ENCODE measurements at places on chromosomes 1 and 21.

- no peak for DNase-seq
These were observed 56.7 kb downstream of the ARHGEF10L start for GRCh38 chr1:17596186-17596585.

DNA sequence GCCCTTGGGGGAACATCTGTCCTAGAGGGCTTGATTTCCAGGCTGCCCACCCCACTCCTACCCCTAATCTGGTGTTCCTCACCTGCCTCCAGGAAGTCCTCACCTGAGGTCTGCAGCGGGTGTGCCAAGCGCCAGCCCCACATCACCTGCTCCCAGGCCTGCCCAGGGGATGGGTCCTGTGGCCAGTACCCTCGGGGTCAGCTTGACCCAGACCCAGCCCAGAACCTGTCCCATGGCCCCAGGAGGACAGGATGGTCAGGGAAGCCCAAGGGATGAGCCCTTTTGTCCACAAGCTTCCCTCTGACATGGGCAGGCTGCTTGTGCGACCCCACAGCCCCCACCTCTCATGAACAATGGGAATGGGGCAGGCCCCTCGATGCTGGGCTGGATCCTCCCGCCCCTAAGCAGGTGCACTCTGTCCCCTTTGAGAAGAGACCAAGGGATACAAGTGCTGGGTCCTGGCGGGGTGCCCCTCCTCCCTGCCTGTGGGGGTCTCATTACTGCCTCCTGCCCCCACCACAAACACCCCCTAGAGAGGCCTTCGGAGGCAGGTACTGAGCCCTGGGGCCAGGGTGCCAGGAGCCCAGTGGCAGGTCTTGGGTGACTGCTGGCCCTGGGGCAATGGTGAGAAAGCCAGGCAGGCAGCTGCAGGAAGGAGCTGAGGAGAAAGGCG, 3.2 kb downstream of the MIB2 start:
- DNase-seq: no peak

GRCh38 chr1:177091040-177091439, 73.5 kb downstream of the ASTN1 start:
- DNase-seq: no peak

DNA sequence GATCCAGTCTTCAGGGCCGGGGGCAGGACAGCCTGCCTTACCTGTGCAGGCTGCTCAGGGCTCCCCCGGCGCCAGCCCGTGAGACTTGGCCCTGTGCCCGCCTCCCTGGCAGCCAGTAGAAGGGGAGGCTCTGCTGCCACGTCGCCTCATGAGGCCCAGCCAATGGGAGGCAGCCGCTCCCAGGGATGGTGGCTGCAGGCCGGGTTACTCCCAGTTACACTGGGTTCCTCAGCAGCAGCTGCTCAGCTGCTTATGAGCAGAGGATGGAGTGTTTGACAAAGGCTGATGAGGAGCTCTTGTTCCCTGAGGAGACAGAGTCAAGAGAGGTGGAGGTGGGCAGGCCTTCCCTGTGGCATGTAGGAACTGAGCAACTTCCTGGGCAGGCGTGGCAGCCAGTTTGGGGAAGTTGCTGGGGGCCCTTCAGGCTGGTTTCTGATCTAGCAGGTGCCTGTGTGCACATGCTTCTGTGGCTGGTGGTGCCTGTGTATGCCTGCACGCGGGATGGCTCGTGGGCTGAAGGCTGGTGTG, 5.5 kb downstream of the MFSD2A start:
- peak; percentile 13 for DNase-seq

GRCh38 chr1:168138134-168138533, 1.4 kb upstream of the GPR161 start:
- no peak for DNase-seq

DNA sequence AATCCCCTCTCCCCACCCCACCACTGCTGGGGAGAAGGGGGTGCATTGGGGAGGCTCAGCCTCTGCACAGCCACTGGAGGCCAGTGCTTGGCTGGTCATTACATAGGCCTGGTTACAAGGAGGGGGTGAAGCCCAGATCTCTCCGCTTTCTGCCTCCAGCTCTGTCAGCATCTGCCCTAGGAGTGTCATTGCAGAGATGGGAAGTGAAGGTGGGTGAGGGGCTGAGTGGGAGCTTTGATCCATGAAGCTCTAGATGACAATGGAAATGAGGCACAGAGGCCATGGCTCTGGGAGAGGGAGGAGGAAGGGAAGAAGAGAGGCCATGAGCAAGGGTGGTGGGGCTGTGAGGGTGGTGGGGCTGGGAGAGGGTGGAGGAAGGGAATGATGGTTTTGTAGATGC, 411.6 kb downstream of the MATN1 start:
- no peak for DNase-seq

DNA sequence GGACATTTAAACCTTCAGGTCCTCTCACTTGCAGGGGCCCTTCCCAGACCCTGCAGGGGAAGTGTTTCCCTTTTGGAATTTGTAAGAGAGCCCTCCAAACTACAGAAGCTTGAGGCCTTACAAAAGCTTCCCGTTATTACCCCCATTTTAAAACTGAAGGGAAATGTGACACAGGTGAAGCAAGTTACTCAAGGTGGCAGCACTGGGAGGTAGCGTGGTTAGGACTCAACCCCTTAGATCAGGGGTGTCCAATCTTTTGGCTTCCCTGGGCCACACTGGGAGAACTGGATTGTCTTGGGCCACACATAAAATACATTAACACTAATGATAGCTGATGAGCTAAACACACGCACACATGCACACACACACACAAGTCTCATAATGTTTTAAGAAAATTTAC, 15.8 kb upstream of the ZC3H12A start:
- DNase-seq: no peak

DNA sequence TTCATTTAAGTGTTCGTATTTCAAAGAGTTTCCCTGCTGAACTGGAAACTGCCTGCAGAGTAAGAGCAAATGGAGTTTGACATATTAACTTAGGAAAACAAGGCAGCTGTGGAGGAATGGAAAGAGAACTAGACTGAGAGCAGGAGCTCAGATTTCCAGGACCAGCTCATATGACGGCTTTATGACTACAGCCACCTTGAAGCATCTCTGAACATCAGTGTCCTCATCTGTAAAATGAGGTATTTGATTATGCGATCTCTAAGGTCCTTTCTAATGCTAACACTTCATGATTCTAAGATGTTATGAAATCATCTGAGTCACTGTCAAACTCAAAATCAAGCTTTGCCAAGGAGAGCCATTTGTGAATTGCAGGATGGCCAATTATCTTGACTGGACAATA, 112.3 kb downstream of the PRRX1 start:
- no peak for DNase-seq

DNA sequence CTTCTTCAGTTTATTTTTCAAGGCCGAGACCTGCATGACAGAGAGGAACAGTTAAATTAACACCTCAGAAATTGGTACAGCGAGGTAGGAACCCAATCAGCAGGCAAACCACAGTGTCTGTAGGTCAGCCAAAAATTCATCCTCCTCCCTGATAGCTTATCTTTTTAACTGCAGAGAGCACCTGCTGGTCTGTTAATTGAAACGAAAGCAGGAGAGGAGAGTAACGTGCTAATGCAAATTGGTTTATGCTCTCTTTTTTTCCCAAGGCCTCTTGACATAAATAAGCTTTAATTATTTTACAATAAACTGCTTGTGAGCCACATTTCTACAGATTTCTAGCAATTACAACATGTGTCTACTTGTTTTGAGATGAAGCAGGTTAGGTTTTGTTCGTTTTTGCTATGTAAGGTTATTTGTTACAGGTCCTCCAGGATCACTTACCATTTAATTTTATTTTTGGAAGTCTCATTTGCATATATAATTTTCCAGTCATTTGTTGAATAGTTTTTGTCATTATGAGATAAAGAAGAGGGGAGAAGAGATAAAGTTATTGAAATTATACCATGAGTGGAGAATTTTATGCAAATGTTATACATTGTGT, 179.9 kb downstream of the DENND1B start:
- DNase-seq: no peak

DNA sequence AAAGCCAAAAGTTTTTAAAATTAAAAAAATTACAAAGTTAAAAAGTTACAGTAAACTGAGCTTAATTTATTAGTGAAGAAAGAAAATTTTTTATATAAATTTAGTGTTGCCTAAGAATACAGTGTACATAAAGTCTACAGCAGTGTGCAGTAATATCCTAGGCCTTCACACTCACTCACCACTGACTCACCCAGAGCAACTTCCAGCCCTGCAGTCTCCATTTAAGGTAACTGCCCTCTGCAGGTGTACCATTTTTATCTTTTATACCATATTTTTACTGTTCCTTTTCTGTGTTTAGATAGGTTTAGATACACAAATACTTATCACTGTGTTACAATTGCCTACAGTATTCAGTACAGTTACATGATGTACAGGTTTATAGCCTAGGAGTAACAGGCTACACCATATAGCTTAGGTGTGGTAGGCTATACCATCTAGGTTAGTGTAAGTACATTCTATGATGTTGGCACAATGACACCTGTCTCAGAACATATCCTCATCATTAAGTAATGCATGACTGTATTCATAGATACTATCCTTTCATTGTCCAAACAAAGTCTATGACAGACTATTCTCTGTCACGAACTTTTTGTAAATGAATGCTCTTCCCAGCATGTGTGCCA, 78.6 kb upstream of the PBX1 start:
- DNase-seq: no peak

GRCh38 chr1:90132306-90132705, 137.4 kb downstream of the ZNF326 start:
- no peak for DNase-seq

GRCh38 chr1:79325705-79326104, 319.2 kb upstream of the ADGRL4 start:
- DNase-seq: no peak

DNA sequence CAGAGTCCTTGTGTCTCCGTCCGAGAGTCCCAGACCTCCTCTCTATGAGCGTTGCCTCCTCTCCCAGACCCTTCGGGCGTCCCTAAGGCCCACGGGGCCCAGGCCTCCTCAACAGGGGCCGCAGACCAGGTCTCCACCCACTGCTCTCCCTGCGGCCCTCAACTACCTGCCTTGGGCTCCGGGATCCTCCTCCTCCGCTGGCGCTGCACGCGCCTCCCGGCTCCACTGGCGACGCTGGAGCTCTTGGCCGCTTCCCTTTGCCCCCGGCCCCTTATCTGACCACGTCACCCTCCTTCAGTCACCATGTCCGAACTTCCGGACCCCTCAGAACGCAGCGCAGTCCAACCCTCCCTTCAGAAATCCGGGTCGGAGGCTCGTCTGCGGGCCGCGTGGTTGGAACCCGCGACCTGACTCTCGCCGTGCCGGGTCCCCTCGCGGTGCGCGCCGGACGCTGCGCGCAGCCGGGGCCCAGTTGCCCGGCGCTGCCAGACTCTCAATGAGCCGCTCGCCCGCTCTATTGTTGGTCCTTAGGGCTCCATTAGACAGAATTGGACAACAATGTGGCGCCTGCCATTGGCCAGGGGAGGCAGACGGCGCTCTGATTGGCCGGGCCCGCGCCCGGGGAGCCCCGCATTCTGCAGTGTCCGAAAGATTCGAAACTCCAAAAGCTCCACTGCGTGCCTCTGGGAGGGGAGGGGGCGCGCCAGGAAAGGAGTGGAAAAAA, at the start of gene DMRTA2:
TSS of gene DMRTA2 (minus strand) at position 498 of the 724 bp plus-strand sequence. CDS start 1,907 bp downstream, outside the sequence.
- DNase-seq: no peak

- no peak for DNase-seq
These were observed 49.0 kb downstream of the JAK1 start for GRCh38 chr1:64917328-64917861.

- no peak for DNase-seq
These were observed 36.6 kb upstream of the NHLH2 start for GRCh38 chr1:115877511-115877910.

GRCh38 chr1:24018611-24019580, 38.8 kb upstream of the SRSF10 start:
- DNase-seq: no peak

DNA sequence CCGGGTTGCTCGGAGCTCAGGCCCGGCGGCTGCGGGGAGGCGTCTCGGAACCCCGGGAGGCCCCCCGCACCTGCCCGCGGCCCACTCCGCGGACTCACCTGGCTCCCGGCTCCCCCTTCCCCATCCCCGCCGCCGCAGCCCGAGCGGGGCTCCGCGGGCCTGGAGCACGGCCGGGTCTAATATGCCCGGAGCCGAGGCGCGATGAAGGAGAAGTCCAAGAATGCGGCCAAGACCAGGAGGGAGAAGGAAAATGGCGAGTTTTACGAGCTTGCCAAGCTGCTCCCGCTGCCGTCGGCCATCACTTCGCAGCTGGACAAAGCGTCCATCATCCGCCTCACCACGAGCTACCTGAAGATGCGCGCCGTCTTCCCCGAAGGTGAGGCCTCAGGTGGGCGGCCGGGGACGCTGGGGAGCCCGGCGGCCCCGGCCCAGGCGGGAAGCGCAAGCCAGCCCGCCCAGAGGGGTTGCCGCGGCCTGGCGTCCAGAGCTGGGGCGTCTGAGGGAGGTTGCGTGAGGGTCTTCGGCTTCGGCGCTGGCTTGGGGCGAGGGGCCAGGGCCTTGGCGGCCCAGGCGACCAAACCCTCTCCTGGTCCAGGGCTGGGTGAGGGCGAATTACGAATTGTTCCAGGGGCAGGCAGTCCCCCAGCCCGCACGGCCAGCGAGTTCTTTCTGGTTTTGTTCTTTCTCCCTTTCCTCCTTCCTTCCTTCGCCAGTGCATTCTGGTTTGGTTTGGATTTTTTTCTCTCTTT, 805 bp downstream of the SIM2 start:
- no peak for DNase-seq

DNA sequence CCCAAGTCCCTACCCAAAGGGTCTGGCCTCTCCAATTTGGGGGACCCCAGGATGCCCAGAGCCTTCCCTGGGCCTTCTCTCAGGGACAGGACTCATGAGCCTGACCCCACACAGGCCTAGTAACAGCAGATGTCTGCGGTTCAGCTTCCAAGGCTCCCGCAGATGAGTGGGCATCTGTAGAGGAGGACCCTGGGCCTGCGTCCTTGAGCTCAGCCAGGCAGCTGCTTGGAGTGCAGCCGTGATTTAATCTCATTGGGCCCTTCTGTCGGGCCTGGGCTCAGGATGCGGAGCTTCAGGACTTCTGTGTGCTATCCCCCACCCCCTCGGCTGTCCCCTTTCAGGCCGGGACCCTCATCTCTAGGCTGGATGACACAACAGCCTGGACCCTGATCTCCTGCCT, 35.4 kb downstream of the IGSF21 start:
- no peak for DNase-seq

DNA sequence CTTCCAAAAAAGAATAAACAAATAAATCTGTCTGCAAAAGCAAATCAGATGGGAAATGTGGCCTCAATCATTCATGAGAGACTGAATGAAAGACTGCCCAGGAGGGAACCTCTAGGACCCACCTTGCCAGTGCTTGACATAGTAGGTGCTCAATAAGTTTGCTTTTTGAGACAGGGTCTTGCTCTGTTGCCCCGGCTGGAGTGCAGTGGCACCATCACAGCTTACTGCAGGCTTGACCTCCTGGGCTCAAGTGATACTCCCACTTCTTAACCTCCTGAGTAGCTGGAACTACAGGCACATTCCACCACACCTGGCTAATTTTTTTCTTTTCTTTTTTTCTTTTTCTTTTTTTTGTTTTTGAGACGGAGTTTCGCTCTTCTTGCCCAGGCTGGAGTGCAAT, 40.3 kb upstream of the CCSAP start:
- no peak for DNase-seq

All from activated CD4-positive, alpha-beta T cell treated with anti-CD3 and anti-CD28 coated beads, Interleukin-2, amount 50 U/mL, for 48 hours (primary cell).